Tibial nerve (tissue), 4 donors: ENCODE measurements at places on chromosomes 1 and 21. TPM values are rescaled to one million over a fixed set of nuclear protein-coding genes. Genes with fewer than 3 reads are reported as not detected.
A peak's percentile ranks its signal among the peaks of the same experiment; 100 is the strongest.

DNA sequence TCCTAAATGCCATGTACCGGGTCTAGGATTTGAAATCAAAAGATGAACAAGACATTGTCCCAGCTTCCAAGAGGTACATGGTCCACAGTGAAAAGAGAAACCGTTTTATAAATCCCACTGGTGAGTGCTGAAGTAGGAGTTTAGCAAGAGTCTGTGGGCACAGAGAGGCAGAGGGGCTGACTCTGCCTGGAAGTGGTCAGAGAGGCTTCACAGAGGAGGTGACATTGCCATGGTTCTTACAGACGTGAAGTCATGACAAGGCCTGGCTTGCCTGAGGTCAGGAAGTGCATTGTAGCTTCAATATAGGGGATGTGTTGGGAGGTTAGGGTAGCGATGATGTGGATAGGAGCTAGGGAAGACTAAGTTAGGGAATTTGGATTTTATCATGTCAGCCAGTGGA is 28.4 kb downstream of the MAPKAPK2 start:
- no peak for DNase-seq

DNA sequence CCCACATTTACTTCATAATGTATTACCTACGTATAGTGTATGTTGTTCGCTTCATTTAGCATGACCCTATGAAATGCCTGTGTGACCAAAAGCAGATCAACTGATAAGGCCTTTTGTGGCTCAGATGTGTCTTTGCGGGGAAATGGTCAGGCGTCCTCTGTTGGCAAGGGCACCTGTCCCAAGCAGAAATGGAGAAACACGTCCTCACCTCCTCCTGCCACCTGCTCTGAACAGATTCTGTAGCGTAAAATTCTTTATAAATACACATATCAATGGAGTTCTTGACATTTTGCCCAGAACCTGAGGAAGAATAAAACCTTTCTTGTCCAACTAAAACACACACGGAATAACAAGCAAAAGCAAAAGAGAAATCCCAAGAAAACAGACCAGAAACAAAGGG is 417.9 kb downstream of the KIF26B start:
- DNase-seq = no peak

GRCh38 chr21:39094847-39095579 is 88.2 kb downstream of the PSMG1 start:
- DNase-seq = no peak

- DNase-seq = no peak
Measured at GRCh38 chr1:203661572-203661971, 34.9 kb downstream of the ATP2B4 start.

DNA sequence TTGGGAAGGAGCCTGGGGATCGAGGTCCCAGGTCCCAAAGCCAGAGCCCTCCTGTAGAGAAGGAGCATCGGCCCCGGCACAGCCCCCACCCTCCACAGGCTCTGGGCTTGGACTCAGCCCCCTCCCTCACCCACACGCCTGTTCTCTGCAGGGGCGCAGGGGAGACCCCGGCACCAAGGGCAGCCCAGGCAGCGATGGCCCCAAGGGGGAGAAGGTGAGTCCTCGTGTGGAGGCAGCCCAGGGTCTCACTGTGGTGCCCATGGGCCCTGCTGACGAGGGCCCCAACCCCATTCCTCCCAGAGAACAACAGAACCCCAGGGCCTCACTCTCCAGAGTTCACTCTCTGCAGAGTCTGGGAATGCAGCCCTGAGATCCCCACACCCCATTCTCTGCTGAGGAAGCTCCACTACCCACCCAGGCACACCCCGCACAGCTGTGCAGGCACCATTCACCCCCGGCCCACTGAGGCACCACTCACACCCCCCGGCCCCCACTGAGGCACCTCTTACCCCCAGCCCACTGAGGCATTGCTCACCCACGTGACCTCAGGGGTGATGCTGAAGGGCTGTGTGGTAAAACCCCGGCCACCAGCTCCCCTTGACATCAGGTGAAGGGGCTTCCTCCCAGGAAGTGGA is 21.8 kb downstream of the COL6A2 start:
- DNase-seq = peak; percentile 8

DNA sequence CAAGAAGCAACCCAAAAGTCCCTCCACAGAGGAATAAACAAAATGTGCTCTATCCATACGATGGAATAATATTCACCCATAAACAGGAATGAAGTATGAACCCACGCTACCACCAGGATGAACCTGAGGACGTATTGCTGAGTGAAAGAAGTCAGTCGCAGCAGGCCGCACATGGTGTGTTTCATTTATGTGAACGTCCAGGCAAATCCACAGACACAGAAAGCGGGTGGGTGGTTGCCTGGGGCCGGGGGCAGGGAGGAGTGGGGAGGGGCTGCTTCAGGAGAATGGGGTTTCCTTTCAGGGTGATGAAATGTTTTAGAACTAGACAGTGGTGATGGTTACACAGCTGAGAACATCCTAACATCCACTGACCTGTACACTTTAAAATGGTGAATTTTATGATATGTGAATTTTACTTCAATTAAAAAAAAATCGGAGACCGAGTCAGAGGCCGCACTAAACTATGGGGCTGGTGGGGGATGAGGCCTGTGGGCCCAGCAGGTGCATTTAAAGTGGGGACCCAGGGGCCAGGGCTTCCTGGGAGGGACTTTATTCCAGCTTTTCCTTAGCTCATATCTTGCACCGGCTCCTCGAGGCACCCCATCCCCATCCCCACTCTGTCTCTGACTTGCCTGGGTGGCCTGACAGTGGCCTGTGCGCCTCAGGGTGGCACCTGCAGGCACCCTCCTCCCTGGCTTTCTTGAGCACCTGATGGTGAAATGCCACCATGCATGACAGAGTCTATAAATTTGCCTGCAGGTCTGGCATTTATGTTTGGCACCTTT is 392.6 kb upstream of the VAMP3 start:
- DNase-seq = no peak

The BRINP3 gene
- not detected for total RNA-seq
